D721Med (cell line): ENCODE measurements at places on chromosomes 3 and 15.

DNA sequence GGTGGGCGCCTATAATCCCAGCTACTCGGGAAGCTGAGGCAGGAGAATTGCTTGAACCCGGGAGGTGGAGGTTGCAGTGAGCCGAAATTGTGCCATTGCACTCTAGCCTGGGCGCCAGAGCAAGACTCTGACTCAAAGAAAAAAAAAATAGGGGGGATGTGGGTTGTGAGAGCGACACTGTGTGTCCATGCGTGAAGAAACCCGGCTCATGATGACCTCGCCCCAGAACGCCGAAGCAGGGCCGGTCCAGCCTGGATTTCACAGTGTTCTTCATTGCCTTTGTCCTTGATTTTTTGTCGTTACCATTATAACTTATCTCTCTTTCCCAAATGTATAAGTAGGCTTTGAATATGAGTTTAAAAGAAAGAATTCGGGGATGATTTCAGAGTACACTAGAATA lies 128.7 kb downstream of the PGPEP1L start:
- DNase-seq: no peak

- DNase-seq: no peak
These were observed 271.1 kb upstream of the GPR149 start for GRCh38 chr3:154701055-154701454.

DNA sequence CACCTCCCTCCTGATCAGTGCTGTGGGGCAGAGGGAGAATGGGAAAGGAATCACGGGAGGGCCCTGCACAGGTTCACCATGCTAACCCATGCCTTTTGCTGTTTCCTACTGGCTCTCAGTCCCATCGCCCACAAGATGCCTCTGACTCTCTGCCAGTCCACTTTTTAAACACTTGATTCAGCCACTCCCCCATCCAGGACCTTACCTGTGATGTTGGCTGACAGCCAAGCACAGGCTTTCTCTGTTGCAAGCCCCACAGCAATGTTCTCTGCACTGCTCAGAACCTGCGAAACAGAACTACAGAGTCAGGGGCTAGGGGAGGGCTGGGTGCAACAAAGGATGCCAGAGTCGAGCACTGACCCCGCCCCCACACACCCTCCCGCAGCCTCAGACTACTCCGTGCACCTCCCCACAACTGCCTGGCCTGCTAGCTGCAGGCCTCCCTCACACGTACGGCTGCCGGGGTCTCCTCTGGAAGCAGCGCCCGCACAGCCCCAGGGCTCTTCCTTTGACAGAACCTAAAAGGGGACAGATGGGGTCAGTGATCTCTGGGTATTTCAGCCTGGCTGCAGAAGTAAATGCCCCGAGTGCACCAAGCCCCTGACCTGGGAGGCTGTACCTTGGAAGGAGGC lies 9.1 kb downstream of the CDAN1 start:
- DNase-seq: no peak

- DNase-seq: no peak
These were observed 676 bp downstream of the CNOT10 start for GRCh38 chr3:32685543-32686185.

DNA sequence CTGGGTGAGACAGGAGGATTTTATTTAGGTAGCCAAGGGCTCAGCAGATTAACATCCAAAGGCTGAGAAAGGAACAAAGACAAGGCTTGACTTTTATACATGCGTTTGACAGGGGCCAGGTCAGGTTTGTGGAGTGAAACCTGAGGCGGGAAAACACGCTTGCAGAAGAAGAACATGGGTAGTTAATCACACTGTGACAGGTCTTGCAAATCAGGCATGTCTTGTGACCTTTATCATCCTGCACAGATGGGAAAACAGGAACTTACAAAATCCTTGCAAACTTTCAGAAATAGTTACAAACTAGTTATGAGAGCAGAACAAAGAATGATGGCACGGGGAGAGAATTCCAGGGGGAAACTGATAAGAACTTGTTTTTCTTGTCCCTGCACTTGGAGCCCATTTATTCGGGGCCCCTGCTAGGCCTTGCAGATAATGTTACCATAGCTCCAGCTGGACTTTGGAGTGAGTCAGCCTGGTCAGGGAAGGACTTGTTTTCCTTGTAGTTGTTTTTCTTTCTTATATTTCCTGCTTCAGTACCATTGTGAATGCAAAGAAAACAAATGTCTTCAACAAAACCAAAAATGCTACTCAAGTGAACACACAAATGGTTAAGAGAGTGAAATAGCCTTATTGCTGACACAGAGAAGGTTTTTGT lies 965.9 kb upstream of the ROBO1 start:
- DNase-seq: no peak

- DNase-seq: no peak
These were observed 117.1 kb downstream of the CHDH start for GRCh38 chr3:53729159-53729558.

- DNase-seq: no peak
These were observed 745.0 kb upstream of the BCHE start for GRCh38 chr3:166582236-166582635.

DNA sequence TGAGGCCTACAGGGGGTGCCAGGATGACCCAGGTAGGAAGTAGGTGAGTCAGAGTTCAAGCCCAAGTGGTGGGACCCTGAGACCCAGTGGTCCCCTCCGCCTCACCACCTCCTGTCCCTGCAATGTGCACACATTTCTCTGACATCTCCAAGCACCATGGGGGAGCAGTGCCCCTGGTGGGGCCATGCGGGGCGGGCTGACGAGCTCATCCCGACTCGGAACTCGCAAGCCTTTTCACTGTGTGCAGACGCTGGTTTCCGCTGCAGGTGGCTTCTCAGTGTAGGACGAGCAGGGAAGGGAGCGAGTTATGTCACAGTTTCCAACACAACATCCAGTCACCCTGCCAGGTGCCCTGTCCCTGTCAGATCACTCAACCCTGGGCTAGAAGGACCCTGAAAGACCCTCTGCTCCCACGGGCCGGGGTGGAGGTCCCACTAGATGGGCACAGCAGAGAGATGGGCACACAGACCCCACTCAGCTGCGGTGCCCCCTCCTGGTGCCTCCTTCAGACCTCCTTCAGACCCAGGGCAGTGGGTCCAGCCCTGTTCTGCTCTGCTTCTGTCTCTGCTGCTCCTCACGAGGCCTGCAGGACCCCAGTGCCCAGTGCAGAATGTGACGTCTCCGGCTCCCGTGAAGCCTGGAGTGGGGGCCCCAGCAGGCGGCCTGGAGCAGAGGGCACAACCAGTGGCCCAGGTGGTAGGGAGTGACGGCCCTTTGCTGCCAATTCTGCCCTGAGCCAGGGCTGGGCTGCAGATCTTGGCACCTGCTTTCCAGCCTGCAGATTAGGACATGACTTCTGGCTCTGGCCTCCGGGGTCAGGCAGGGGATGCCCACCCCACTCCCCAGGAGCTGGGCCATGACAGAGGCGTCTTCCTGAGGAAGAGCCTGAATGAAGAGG lies 102.0 kb upstream of the RPL32 start:
- no peak for DNase-seq

GRCh38 chr3:186538779-186539178 lies 5.4 kb downstream of the CRYGS start:
- no peak for DNase-seq

DNA sequence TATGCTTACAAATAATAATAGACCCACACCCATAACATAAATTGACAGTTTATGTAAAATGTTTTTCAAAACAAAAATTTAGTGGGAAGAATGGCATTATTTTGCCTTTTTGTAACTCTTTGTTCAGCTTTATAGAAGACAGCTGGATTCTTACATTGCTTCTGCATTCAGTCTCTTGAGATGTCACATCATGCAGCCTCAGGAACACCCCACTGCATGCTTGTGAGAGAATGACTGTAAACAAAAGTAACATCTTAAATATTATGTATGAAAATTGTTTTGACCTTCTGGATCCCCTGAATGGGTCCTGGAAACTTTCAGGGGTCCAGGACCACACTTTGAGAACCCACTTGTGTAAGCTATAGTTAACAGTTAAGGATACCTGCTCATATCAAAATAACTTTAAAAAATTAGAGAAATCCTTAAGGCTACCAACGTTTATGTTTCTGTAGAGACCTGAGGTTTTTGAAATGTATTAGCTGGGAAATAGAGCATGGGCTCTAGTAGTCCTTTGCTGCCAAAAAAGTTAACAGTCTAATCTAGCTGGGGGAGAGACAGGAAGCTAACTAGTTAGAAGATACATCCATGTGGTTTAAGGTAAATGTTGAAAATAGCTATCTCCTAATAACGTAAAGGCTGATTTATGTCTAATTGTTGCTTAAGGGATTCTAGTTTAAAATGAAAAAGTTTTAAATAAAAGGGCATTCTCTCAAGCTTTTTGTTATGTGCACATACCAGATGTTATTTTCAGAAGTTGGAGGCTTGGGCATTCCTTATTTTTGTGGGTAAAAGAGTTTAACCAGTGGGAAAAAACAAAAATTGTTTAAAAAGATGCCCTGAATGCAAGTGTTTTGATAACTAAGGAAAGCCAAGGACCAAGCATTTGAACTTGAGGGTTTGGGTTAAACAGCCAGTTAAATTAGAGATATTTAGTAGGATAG lies 3.8 kb downstream of the USP3 start:
- no peak for DNase-seq

DNA sequence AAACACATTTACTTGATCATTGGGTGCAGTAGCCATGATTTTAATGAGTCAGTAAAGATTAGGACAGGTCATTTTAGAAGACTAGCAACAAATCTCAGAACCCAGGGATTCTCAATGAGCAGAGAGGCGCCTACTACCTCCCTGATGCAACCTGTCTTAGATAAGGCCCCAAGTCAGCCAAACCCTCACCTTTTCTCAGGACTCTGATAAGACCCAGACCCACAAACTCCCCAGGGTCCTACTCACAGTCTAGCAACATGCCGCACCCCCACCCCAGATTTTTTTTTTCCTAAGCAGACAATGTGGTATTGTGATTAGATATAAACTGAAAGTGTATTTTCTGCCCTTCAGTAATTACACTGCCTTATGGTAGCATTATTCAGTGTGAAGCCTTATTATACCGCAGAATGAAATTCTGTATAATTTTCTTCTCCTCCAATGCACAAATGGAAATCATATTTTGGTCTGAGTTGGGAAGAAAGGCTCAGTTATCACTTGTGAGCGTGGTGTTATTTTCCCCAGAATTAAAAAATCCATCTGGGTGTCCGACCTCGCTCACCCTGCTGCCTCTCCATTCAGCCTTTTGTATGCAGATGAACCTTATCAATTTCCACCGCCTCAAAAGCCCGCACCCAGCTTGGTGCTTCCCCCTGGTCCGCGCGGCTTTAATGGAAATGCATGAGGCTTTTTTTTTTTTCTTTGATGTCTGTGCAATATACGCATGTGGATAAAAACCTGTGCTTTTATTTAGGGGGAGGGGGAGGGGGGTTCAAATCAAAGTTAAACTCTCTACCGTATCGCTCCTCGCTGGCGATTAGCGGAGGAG lies 122.0 kb upstream of the SOX14 start:
- DNase-seq: no peak

GRCh38 chr15:51263726-51264125 lies 74.7 kb downstream of the CYP19A1 start:
- no peak for DNase-seq

- no peak for DNase-seq
These were observed 87.8 kb upstream of the FNDC3B start for GRCh38 chr3:171951597-171951996.
